ENCODE measurements at places on chromosomes 6 and 20. TPM values are rescaled to one million over a fixed set of nuclear protein-coding genes. Genes with fewer than 3 reads are reported as not detected.

Gene PI16
- total RNA-seq: 0.59 TPM

Gene POU3F2
- not detected for total RNA-seq

GRCh38 chr6:146154197-146154596 is 125.3 kb downstream of the GRM1 start:
- DNase-seq: no peak

Gene C20orf173
- total RNA-seq: not detected

Gene MCM8
- 21.9 TPM for total RNA-seq

- DNase-seq: no peak
Observed at GRCh38 chr20:3430376-3431069, 23.1 kb upstream of the DNAAF9 start.

Gene ZNF217
- total RNA-seq: 33.8 TPM

DNA sequence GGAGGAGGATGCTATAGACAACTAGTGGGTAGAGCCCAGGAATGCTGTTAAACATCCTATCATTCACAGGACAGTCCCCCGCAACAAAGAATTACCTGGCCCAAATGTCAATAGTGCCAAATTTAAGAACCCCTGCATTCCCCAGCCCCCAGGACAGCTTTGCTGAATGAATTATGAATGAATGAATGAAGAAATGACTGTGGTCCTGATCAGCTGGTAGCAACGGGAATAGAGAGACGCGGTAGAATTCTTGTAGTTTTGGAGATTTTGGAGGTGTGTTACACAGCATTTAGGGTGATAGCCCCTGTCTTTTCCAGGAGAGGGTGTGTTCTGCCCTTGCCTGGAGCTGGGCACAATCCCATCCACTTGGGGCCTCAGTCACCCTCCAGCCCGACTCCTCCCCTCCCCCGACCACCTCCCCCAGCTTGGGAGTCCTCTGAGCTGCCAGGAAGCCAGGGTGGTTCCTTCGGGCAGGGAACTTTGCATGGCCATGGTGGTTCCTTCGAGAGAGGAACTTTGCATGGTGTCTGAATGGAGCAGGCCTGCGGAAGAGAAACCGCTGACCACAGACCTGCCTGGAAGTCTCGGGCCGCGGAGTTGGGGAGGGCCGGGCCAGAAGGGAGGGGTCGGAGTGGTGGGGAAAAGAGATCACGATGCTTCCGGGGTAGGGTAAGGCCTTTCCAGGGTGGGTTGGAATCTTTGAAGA is 1.0 kb upstream of the HCK start:
- no peak for DNase-seq

GRCh38 chr6:157962601-157963302 is 18.9 kb upstream of the SYNJ2 start:
- no peak for DNase-seq

Gene GLP1R
- total RNA-seq: not detected

DNA sequence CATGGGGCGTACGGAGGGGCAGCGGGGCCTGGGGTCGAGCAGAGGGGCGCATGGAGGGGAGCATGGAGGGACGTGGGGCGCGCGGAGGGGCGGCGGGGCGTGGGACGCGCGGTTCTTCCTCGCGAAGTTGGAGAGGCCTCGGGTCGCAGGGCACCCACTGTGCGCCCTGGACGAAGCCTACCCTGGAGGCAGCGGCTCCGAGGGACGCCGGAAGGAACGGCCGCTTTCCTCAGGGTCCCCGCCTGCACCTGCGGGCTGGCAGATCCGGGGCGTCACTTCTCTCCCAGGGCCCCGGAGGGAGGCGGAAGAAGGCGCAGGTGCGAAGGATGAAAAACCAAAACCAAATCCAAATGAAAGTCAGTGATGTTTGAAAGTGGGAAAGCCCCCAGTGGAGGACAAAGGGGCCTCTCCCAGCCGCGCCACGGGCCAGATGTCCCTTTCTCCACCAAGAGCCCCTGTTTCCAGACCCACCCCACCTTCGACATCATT is 142.1 kb upstream of the PDE10A start:
- DNase-seq: no peak

GRCh38 chr20:47677635-47678453 is 107.4 kb downstream of the SULF2 start:
- peak; percentile 51 for DNase-seq

Gene DEFB127
- not detected for total RNA-seq

- no peak for DNase-seq
Observed at GRCh38 chr6:51737580-51738360, 349.6 kb downstream of the PKHD1 start.

Gene EFHC1
- 12.4 TPM for total RNA-seq

- DNase-seq: no peak
Observed at GRCh38 chr6:53796451-53796780, 1.6 kb downstream of the LRRC1 start.

DNA sequence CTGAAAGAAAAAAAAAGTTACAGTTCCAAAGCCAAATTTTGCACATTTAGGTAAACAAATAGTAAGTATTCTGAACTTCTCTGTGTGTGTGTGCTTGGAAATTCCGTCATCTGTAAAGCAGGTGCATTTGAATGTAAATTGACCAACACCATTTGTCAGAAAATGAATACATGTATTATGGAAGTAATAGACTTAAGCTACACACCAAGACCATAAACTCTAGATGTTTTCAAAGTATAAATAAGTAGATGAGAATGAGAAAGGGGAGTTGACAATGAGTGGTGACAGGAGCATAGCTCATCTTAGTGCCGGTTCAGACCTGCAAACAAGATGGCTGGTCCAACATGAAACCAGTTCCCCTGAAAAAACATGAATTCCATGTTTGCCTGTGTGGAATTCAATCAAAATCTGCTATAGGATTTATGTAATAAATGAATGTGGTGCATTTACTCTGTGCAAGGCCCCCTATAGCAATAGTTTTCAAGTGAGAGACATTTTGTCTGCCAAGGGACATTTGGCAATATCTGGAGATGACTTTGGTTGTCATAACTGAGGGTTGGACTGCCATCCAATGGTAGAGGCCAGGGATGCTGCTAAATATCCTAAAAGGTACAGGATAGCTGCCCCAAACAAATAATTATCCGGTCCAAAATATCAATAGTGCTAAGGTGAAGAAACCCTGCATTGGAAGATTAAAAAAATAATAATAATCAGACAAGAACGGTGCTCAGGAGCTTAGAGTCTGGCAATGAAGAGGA is 11.0 kb upstream of the FILIP1 start:
- DNase-seq: no peak

Gene GCNT2
- total RNA-seq: 0.74 TPM

Gene PRRT1
- total RNA-seq: 6.1 TPM

- no peak for DNase-seq
Observed at GRCh38 chr6:38364775-38365174, 275.0 kb downstream of the BTBD9 start.

- no peak for DNase-seq
Observed at GRCh38 chr20:24694727-24695528, 225.5 kb downstream of the SYNDIG1 start.

- DNase-seq: no peak
Observed at GRCh38 chr20:58892932-58893224, 40.4 kb downstream of the GNAS start.

- DNase-seq: no peak
Observed at GRCh38 chr6:9039258-9039657, 603.9 kb upstream of the SLC35B3 start.

DNA sequence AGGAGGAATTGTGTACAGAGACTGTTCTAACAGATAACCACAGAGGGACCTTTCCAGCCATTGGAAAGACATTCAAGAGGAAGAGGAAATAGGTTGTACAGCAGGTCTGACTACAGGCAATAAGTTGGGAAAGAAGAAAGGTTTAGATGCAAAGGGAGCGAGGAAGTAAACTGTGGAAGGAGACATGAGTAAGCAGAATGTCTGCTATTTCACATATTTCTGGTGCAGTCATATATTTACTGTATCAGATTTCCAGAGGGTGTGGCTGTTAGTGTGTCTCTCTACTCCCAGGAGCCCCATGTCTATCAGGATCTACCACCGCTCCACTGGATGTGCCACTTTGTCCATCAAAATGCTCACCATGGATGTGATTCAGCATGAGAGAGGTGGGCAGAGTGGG is 25.9 kb downstream of the MRS2 start:
- no peak for DNase-seq

Gene RIN2
- 1.5 TPM for total RNA-seq

DNA sequence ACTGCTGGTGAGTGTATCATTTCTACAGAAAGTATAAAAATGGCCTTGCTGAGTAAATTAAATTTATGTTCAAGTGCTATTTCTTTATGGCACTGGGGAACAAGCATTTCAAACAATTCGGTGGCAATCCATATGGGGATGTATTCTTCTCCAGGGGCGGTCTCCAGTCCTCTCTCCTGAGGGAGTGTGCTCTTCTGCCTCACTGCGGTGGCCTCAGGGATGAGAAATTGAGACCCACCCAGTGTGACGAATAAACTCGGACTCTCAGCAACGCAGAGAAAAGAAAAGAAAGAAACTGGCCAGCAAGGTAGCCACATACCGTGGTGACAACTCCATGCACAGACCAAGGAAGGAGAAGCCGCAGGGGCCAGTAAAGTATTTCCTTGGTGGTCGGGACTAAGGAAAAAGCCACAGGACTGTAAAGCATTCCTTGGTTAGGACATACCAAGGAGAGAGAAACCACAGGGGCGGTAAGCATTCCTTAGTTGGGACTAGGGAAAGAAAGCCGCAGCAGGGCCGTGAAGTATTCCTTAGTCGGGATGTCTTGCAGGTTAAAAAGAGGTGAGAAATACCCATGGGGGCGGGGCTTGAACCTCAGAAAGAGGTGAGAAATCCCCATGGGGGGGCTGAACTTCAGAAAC is 13.6 kb upstream of the GOPC start:
- DNase-seq: no peak

GRCh38 chr6:25472306-25472705 is 179.7 kb upstream of the SCGN start:
- DNase-seq: no peak

DNA sequence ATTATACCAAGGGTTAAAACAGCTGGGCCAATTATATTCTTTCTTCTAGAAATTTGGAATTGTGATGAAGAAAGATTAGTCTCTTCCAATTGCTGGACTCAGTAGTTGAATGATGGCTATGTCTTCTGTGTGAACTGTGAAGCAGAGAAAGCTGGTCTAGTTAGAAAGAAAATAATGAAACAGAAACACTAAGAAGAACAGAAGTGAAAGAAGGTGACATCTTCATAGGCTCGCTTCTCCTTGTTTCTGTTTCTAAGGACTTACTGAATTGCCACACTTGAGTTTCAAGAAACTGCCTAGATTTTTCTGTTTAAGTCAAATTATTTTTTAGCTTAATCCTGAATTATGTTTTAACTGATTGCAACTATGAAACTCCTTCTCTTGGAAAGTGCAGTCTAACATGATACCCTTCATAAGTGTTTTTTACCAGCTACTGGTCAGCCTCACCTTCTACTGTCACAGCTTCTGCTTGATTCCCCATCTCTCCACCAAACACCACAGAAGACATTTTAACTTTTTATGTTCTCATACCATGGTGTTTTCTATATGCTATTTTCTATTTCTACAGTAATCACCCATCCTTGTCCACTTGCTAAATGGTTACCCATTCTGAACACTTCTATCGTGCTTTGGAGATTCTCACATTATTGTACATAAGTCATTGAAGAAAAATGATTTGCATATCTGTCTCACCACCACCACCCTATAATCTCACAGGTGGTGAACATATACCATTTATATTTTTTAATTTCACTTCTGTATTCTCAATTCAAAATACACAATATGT is 268.8 kb downstream of the GRIK2 start:
- DNase-seq: no peak

Gene SLC22A2
- not detected for total RNA-seq

GRCh38 chr20:53413186-53413631 is 180.4 kb downstream of the ZNF217 start:
- DNase-seq: peak; percentile 50

DNA sequence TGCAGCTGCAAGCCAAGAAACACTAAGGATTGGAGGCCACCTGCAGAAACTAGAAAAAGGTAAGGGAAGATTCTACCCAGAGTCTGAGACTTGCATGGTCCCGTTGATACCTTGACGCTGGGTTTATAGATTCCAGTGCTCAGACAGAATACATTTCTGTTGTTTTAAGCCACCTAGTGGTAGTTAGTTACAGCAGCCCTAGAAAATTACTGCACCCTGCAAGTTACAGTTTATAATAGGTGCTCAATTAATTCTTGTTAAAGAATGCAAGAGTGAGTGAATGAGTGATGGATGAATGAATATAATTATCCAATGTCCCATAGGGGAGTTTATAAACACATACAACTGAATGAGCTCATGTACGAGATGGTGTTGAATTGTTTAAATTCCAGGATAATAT is 453.1 kb upstream of the SLC35B3 start:
- DNase-seq: peak; percentile 12

GRCh38 chr6:44135173-44135758 is 7.9 kb downstream of the TMEM63B start:
- no peak for DNase-seq

GRCh38 chr20:24995741-24996448 is 3.3 kb upstream of the APMAP start:
- no peak for DNase-seq

DNA sequence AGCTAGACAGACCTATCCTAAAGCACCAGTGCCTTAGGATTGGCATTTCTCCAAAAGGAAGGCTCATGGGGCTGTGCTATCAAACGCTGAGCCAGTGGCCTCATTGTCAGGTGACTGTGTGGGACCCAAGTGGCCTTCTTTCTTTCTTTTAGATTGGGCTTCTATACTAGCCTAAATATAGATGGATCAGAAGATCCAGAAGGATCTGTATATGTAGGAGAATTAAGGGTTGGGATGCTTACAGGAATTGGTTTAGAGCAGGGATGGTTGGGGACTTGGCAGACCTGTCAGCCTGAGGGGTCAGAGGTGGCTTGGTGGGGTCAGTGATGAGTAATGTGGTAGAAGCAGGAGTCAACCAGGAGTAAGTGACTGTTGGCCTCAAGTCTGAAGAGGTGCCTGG is 14.8 kb downstream of the ABT1 start:
- no peak for DNase-seq

Gene SEL1L2
- total RNA-seq: not detected

Gene PSORS1C1
- total RNA-seq: 9.8 TPM

- no peak for DNase-seq
Observed at GRCh38 chr6:48834706-48835105, 628.3 kb downstream of the MMUT start.

Gene FHL5
- not detected for total RNA-seq

Gene FUT9
- not detected for total RNA-seq

Gene CALHM4
- not detected for total RNA-seq

Gene SNAP25
- total RNA-seq: 0.39 TPM

GRCh38 chr6:89057759-89058158 is 22.8 kb upstream of the PNRC1 start:
- no peak for DNase-seq

Gene WFDC10B
- not detected for total RNA-seq

- DNase-seq: no peak
Observed at GRCh38 chr6:81773887-81774286, 21.4 kb upstream of the TENT5A start.

Data from HCT116 (cell line).